ENCODE measurements at places on chromosomes 5 and 9. TPM values are rescaled to one million over a fixed set of nuclear protein-coding genes. Genes with fewer than 3 reads are reported as not detected.

- no peak for DNase-seq
Observed at GRCh38 chr5:77645158-77645994, 6.9 kb upstream of the OTP start.

DNA sequence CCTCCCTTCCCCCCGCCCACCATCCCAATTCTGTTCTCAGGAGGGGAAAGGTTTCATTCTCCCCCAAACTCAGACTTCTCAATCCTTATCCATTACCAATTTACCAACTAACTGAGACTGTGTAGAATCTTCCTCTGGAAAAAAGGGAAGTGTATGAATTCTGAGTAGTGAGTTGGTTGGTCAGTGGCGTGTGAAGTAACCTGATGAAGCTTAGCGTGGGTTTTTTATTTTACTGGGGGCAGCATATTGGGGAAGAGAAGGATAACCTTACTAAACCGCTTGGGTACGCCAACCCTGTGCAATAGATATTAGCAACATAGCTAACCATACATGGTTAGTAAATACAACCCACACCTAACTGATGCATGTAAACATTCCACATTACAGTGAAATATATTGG, 1.1 kb upstream of the DNAJC21 start:
- DNase-seq = no peak

PFN3 gene
- polyA plus RNA-seq = 2.0 TPM

FRMD3 gene
- 20.9 TPM for polyA plus RNA-seq

GRCh38 chr5:9284781-9285307, 261.0 kb downstream of the SEMA5A start:
- peak; percentile 17 for DNase-seq

GRCh38 chr5:172869691-172870090, 35.6 kb downstream of the ERGIC1 start:
- DNase-seq = no peak

DNA sequence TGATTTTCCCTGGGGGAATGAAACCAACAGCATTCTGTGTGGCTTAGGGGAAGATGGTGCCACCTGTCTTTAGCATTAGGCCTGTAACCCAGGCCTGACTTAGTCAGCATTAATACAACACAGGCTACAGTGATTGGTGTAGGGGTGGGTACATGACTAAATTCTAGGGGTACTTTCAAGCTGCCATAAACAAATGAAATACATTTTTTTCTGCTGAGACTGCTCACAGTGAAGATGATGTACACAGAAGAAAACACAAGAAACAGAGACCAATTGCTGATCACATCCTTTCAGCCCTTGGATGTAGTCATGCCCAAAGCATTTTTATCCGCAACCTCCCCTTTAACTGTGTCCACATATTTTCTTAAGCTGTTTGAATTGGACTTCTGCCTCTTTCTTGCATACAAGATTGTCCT, 527.2 kb downstream of the KCTD16 start:
- DNase-seq = no peak

DNA sequence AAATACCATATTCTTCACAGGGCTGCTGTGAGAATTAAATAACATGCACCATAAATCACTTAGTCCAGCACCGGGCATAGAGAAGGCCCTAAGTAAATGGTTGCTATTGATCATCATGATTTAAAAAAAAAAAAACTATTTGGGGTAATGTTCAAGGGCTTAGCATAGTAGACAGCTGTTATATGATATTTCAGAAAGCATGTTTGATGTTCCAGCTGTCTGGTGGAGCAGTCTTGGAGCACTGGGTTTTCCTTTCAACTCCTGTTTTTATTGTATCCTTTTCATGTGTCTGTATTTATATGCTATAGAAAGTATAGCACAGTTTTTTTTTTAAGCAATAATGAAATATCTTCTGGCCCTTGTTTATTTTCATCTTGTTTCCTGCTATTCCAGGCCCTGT, 28.0 kb upstream of the TOMM5 start:
- no peak for DNase-seq

FAM153A gene
- 0.75 TPM for polyA plus RNA-seq

SUSD3 gene
- 6.9 TPM for polyA plus RNA-seq

NMUR2 gene
- 0.15 TPM for polyA plus RNA-seq

All from left kidney (tissue), 8 donors.